ENCODE measurements at places on chromosomes 16 and 17.

DNA sequence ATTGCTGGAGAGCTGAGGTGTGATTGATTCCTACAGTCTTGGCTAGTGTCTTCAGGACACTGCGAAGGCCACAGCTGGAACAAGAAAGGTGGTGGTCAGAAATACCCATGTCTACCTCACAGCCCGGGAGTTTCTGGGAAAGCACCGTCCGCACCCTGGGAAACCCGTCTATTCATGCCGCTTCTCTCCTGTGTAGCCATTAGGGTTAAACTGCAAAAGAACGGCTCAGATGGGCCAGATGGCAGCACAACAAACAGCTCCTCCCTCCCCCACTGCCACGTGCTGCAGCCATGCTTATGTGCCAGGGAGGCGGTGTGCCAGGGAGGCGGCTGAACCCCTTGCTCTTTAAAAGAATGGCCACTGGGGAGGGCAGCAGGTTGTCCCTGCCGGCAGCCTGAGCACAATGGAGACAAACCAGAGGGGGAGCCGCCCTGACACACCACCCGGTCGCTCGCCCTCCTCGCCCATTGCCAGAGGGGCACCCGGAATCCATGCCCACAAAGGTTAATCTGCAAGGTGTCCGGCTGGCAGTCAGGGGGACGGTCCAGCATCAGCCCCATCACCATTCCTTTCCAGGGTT, 65.2 kb downstream of the CYTH1 start:
- DNase-seq: no peak

DNA sequence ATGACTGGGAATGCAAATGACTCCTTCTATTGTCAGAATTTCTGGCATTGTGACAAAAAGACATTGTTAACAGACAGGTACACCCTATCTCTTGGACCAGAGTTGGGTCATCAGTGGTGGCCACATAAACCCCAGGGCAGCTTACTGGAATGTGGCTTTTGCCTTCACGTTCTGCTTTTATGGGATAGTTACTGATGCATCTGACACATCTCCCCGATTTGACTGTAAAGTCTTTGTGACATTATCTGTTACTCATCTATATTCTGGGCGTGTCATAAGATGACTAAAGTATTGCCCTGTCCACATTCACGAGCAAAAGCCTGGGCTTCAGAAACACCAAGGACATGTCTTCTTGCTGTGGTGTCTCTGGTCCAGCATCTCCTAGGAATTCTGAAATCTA, 18.7 kb upstream of the AQP8 start:
- no peak for DNase-seq

DNA sequence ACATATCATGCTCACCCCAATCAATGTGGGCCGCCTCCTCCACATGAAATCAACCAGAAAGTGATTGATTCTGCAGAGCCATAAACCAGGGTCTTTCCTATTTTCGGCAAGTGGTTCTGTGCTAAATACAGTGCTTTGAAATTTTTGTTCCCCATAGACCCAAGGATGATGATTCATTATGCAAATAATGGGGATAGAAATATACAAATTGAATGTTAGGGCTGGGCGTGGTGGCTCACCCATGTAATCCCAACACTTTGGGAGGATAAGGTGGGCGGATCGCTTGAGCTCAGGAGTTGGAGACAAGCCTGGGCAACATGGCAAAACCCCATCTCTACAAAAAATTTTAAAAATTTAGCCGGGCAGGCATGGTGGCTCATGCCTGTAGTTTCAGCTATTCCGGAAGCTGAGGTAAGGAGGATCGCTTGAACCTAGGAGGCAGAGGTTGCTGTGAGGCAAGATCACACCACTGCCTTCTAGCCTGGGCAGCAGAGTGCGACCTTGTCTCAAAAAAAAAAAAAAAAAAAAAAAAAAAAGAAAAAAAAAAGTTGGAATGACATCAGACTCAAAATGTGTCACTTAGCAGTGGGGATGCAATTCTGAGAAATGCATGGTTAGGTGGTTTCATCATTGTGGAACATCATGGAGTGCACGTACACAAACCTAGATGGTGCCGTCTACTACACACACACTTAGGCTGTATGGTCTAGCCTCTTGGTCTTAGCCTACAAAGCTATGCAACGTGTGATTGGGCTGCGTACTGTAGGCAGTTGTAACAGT, 581.7 kb downstream of the MAF start:
- no peak for DNase-seq

DNA sequence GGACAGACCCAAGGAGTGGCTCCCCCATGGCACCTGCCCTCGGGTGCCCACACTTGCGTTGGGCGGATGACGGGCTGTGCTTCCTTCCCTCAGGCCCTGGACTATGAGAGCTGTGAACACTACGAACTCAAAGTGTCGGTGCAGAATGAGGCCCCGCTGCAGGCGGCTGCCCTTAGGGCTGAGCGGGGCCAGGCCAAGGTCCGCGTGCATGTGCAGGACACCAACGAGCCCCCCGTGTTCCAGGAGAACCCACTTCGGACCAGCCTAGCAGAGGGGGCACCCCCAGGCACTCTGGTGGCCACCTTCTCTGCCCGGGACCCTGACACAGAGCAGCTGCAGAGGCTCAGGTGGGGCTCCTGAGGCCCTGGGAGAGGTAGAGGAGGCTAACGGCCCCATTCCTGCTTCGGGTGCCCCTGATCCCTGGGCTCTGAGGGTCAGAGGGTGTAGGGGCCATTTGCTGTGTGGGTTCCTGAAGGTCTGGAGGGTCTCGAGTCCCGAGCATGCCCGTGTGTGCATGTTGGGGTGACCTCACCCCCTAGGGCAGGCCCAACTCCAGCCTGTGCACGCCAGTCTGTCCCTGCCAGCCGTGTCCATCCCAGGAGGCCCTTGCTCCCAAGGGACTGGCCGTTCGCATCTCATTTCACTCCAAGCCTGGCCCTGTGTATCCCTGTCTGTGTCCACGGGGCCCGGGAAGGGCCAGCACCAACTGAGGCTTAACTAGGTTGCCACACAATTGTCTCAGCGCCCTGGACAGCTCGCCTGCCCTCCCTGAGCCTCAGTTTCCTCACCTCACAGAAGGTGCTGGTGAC, 10.0 kb downstream of the SLC22A31 start:
- DNase-seq: no peak

GRCh38 chr17:9208381-9209105, 187.2 kb downstream of the NTN1 start:
- DNase-seq: no peak

DNA sequence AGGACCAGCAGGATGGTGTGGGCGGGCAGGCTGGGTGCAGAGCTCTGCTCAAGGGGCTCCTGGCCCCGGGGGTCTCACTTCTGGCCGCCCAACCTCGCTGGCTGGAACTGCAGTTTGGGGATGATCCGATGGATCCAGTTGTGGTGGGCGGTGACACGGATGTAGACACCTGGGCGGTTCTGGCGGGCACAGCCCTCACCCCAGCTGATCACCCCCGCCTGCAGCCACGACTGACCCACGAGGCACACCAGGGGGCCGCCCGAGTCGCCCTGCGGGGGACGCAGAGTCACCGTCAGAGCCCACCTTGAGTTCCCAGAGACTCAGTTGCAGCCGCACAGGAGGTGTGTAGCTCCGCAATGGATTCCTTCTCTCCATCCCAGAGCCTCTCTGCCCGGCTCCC, 7.5 kb downstream of the PRSS27 start:
- no peak for DNase-seq

- DNase-seq: no peak
Measured at GRCh38 chr17:16477255-16477654, 14.7 kb downstream of the LRRC75A start.

- DNase-seq: no peak
Measured at GRCh38 chr16:10922328-10923145, 19.7 kb downstream of the DEXI start.

GRCh38 chr17:80869481-80870145, 122.0 kb upstream of the CHMP6 start:
- DNase-seq: no peak

- no peak for DNase-seq
Measured at GRCh38 chr17:29575511-29576213, 7.2 kb downstream of the TP53I13 start.

DNA sequence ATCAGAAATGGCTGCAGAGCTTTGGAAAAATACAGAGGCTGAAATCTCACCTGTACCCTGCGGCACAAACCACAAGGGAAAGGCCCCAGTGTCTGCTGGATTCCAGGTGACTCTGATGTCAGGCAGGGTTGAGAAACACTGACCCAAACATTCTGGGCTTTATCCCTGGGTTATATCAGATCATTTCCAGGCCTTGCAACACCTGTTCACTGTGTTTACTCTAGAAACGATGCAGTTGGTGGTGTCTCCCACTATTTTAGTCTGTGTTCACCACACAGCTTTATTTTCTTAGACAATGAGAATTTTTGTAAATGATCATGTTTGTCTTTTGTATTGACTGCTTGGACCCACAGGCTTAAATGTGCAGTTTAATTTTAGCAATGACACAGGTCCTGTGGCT, 151.5 kb upstream of the SDK2 start:
- DNase-seq: no peak

GRCh38 chr17:48438516-48439061, 8.6 kb upstream of the SKAP1 start:
- DNase-seq: no peak

DNA sequence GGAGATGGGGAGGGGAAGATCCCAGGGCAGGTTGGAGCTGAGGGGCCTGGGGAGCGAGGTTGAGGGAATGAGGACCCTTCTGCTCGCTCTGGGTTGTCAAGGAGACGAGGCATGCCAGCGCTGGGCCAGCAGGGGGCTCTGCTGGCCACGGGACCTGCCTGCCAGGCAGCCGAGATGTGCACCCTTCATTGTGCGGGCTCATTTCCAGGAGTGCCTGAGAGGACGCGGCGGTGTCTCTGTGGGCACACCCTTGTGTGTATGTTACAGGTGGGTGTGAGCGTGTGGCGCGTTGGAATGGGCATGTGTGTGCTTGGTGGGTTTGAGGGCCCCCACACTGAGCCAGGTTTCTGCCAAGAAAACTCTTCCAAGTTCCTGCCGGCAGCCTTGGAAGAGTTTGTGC, 15.9 kb downstream of the ARHGAP23 start:
- peak; percentile 41 for DNase-seq

- no peak for DNase-seq
Measured at GRCh38 chr17:413016-413350, 60.4 kb upstream of the RPH3AL start.

DNA sequence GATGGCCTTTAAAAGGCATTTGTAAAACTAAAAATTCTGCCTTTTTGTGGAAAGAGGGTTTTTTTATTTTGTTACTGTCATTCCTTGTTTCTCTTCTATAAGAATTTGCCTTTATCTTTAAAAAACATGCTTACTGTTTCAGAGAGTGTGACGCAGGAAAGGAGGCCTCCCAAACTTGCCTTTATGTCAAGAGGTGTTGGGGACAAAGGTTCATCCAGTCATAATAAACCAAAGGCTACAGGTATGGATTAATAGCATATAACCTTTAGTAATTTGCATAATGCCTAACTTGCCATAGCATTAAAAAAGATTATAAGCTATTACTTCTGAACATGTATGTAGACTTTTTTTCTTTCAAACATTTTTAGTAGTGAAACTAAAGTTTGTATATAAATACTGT, 34.2 kb downstream of the CYLD start:
- no peak for DNase-seq

- no peak for DNase-seq
Measured at GRCh38 chr17:12055889-12056288, 35.2 kb downstream of the MAP2K4 start.

DNA sequence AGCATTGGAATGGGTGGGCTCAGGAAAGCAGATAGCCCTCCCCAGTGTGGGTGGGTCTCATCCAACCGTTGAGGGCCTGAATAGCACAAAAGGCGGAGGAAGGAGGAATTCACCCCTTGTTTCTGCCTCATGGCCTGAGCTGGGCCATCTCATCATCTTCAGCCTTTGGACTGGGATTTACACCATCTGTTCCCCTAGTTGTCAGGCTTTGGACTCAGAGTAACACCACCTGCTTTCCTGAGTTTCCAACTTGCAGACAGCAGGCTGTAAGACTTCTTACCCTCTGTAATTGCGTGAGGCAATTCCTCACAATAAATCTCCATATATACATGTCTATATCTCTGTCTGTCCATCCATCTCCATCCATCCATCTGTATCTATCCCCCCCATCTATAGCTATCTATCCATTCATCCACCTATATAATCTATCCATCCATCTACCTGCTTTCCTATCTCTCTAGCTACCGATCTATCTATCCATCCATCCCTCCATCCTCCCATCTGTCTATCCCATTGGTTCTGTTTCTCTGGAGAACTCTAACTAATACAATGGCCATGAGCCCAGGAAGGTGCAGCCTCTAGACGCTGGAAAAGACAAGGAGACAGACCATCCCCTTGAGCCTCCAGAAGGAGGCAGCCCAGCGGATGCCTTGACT, 21.3 kb downstream of the DNAH17 start:
- no peak for DNase-seq

DNA sequence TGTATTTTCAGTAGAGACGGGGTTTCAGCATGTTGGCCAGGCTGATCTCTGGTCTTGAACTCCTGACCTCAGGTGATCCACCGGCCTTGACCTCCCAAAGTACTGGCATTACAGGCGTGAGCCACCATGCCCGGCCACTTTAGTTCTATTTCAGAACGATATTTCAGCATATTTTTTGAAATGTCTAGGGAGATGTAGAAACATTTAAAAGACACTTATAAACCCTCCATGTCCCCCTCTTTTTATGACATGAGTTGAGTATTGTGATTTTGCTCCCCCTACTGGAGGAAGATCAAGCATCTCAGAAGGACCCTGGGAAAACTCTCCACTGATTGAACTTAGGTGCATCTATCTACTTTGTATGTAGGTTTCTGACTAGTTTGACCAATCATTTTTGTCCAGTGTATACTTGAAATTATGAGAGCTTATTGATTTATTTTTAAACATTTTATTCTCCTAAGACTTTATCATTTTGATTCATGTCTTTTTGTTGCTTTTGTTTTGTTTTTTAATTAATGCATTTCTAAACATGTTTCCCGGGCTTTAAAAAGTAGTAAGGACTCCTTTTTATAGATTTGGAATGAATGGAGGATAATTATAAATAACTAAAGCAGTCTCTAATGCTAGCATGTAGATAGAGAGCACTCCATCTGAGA, 105.1 kb downstream of the CHD9 start:
- no peak for DNase-seq

DNA sequence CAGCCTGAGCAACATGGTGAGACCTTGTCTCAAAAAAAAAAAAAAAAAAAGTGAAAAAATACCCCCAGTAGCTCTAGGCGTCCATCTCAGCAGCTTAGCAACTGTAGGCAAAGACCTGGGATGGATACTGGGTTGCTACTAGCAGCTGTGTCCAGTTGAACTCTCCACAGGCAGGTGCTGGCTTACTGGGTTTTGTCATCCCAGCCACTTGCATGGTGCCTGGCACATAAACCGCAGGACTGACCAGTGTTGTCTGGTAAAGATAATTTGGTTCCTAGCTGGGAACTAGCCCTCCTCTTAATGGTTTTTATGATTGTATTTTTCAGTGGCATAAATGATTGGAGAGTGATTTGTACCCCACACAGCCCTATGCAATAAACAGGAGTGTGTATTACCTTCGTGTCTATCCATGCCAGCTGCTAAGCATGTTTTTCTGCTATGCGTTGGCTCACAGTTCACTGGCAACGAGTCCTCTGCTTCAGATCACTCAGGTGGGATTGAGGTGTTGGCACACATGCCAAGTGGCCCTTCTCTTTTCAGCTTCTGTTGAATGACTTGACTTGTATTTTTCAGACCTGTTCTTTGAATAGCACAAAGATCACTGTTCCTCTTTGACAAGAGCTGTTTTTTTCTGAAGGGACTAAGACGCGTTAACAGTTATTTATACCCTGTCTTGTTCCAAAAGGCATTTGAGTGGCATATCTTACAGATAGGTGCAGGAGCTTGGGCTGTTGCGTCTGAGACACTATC, 352.9 kb downstream of the SNX29 start:
- no peak for DNase-seq

All from activated T-cell treated with anti-CD3 and anti-CD28 coated beads for 4 hours (primary cell).